Fibroblast of skin of left biceps (primary cell): ENCODE measurements at places on chromosomes 5 and 9.

GRCh38 chr9:21810881-21811280 lies 8.4 kb downstream of the MTAP start:
- no peak for DNase-seq

DNA sequence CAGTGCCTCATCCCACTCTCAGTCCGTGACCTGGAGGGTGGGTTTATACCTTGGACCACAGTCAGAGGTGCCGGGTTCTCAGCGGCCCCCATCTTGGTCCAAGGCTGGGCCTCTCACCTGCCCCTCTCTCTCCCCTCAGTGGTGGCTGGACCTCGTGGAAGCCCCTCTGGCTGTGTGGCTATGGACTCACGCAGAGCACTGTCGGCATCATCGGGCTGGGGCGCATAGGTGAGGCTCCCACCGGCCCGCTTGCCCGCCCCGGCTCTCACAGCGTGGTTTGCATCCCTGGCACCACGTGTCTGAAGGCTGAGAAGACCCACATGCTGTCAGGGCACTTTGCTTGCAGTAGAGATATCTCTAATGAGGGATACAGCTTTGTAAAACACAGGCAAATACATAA lies 5.8 kb downstream of the GRHPR start:
- DNase-seq = no peak

DNA sequence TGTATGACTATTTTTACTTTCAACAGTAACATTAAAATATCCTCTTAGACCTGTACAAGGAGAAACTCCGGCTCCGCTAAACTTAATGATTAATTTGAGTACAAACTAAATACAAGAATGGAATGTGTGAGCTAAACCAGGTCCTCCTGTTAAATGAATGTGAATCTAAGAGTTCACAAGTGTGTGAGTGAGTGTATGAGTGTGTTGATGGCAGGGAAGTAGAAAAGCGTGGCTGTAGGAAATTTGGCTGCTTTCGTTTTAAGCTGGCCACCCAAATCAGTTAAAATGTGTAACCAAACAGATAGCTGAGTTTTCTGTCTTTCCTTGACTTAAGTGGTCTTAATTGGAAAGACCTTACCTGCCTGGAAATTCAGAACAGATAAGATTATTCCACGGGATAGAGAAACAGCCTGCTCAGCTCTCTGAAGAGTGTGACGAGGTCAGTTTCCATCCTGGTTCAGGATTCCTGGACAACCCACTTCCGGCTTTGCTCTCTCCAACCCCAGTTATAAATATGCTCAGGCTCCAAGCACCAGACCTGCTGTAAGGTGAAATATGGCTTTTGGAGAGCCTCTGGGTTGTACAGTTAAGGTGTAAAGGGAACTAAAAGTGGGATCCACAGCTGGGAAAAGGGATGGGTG lies 908.6 kb upstream of the EDIL3 start:
- DNase-seq = no peak

DNA sequence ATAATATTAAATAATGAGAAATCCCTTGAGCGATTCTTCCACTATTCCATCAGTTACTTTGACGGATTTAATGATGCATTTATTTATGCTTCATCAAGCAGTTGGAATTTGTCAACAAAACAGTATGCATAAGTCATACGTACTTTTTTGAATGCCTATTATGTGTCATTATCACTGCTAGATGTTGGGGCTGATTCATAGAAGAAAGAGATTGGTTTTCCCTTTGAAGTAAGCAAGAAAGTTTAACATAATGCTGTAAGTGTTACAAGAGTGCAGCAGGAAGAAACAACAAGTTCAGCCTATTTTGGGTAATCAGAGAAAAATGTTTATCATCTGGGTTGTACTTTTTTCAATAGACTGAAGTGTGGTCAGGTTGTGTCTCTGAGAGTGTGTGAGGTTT lies 121.2 kb upstream of the RANBP3L start:
- DNase-seq = no peak

DNA sequence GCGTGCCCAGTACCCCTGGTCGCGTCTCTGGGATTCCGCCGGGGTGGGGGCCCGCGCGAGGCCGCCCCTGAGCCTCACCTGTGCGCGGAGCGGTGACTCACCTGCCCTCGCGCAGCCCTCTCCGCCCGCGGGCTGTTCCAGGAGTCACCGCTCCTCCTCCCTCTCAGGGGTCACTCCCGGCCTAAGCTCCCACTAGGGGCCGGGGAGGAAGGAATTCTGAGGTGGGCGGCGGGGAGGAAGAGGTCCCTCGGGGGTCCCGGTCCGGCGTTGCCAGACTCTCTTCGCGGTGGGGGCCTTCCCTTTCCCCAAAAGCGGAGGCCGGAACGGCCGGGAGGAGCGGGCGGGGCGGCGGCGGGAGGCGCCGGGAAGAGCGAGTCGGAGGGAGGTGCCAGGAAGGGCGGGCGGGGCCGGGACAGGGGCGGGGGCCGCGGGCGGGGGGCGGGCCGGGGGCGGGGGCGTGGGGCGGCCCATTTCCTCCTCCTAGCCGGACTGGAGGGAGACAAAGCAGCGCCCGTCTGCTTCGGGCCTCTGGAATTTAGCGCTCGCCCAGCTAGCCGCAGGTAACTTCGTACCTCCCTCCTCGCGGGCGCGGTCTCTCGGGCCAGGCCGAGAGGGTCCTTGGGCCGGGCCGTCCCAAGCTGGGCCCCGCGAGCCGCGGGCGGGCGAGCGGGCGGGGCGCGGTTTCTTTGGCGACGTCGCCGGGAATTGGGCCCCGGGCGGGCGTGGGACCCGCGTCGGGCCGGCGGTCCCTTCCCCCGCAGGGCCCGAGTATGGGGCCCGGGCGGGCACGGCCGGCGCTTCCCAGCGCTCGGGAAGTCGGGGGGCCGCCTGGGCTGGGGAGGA lies at the start of gene CTNNA1:
TSS of gene CTNNA1 (plus strand) at position 475 of the 843 bp plus-strand sequence. CDS start 28,500 bp downstream, outside the sequence.
- DNase-seq = no peak

GRCh38 chr5:4370218-4370617 lies 769.9 kb upstream of the ADAMTS16 start:
- no peak for DNase-seq

DNA sequence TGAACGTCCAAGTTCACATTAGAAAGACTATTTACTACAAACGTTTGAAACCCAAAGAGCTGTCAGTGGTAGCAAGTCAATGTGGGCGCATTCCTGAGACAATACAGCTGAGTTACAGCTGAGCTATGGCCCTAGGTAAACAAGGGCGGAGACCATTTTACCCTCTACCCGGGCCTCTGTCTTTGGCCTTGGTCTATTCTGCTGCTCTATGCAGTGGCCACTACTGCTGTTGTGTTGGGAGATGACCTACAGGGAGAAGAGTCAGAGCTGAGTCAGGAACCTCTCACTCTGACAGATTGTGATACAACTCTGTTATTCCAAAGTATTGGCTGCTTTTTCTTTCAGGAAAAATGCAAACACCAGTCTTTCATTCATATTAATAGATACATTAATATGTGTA lies 700.6 kb downstream of the SEMA5A start:
- DNase-seq = no peak

- DNase-seq = no peak
Measured at GRCh38 chr5:149210225-149210624, 61.4 kb upstream of the AFAP1L1 start.

- DNase-seq = no peak
Measured at GRCh38 chr9:89379508-89380115, 61.3 kb downstream of the SECISBP2 start.

- no peak for DNase-seq
Measured at GRCh38 chr5:126377424-126377823, 45.8 kb upstream of the GRAMD2B start.

GRCh38 chr5:76626738-76627137 lies 3.5 kb upstream of the F2RL2 start:
- no peak for DNase-seq

- no peak for DNase-seq
Measured at GRCh38 chr9:126217797-126218196, 108.8 kb upstream of the MVB12B start.

DNA sequence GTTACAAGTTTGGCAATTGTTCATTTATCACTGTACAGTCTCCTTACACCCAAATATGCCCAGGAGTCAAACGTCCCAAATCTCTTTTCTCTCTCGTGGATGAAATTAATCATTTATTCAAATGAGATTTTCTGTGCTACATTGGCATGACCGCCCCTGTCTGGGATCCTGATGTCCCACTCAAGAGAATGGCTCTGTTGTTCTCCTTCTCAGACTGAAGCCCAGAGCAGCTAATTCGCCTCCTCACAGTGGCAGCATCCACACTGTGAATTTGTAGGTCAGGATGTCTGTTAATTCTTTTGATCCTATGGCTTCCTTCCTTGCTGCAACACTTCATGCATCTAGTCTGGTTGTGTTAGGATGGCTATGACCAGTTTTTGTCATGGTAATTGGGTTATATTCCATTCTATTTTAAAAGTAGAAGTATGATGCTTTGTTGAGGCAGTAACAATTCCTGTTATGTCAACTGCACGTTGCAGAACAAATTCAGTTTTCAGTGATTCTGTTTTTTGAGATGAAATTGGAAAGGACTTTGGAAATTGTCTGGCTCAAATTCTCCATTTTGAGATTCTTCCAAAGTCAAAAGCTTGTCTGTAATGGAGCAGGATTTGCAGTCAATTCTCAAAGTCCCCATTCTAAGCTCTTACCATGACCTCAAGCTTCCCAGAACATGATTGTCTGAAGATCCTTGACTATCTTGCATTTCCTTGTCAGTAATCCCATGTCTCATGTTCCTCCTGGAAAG lies 141.5 kb upstream of the GAS1 start:
- DNase-seq = no peak

- no peak for DNase-seq
Measured at GRCh38 chr5:116572350-116573278, 2.0 kb downstream of the SEMA6A start.

DNA sequence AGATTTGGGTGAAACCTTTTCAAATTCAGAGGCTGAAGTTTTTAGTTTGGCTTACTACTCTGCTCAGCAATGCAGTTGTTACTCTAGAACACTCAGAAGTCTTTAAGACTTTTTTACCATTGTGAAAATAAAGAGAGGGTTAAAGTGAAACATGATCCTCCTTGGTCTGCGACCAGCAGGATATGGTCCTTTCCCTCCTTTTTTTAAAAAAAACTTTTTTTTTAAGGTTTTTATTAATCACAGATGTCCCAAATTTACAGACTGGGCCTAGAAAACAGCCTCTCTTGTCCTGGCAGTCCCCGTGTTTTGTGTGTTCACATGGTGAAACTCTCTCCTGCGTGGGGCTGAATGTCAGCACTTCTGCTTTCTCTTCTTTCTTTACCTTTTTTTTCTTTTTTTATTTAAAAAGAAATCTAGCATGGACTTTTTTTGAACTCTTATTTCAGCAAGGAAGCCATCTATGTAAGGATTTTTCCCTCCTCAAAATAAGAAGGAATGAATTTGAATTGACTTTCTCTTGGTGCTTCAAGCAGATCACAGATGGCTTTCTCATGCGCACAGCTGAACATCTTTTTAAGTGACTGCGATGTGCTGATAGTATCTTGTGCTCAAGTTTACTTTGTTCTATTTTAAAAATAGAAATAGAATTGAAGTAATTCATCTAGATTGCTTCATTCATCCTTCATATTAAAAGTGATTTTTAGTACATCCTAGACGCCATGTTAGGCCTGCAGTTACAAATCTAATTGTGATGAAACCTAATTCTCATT lies 128.7 kb upstream of the OTULINL start:
- peak; percentile 64 for DNase-seq

GRCh38 chr5:77942578-77943239 lies 166.6 kb upstream of the TBCA start:
- DNase-seq = no peak

- DNase-seq = no peak
Measured at GRCh38 chr5:77640589-77641396, 2.3 kb upstream of the OTP start.

- no peak for DNase-seq
Measured at GRCh38 chr5:52710310-52710971, 77.3 kb upstream of the ITGA1 start.

DNA sequence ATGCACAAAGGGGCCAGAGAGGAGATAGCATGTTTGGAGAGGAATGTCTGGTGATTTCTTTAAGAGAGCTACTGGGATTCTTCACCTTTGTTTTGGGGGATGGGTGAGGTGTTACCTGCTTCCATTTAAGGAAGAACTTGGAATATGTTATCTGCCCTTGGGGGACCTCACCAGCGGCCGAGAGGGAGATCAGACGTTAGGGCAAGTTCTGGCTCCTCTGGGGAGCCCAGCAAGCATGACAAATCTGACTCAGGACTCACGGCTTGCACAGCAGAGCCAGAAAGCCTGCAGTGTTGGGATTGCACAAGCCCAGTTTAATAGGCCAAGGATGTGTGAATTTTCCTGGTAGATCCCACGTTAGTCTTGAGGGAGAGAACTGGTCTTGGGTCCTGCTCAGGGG lies 40.3 kb downstream of the SLC28A3 start:
- DNase-seq = no peak

DNA sequence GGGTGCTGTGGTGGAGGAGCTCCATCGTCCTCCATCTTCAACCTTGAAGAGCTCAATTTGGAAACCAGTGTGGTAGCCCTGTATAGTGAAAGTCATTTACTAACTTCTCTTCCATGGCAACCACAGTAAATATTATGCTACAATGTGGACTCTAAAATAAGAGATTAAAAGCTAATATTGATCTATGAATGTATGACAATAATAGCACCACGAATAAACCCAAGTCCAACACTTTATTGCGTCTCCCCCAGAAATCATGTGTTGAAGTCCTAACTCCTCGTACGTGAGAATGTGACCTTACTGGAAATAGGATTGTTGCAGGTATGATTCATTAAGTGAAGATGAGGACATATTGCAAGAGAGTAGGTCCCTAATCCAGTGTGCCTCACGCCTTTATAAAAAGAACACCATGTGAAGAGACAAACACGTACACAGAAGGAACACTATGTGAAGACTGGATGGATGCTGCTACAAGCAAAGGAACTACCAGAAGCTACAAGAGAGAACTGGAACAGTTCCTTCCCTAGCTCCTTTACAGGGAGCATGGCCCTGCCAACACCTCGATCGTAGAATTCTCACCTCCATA lies 276.2 kb downstream of the PDE4D start:
- DNase-seq = no peak

DNA sequence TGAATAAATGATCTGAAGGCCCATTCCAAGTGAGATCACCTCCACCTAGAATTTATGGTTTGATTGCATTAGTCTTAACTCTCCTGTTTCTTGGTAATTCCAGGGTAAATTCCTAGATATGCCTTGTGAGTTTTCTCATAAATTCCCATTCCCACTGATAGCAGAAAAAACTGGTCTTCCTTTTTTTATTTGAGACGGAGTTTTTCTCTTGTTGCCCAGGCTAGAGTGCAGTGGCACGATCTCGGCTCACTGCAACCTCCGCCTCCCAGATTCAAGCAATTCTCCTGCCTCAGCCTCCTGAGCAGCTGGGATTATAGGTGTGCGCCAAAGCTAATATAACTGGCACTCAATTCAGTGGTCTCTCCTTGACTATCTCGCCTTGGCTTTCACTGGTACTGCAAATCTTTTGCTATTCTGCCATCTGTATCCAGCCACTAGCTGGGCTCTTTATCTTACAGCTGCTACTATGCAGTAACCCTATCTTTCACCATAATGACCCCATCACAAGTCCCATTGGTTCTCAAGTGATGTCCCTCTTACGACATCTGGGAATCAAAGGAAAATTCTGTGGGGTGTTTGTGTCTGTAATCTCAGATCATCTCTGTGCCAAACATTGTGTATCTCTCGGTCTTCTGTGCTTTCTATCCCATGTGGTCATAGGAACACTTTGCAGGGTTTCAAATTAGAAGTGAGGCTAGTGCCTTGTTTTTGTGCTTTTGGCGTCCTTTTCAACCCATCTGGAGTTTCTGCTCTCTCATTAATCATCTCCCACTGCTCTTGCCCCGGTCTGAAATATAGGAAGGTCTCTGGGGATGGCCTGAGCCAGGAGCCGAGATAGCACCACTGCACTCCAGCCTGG lies 14.4 kb downstream of the HNRNPK start:
- DNase-seq = no peak
